Activated T-helper 1 cell treated with Interleukin-2 at 50 U/mL for 16 hours (primary cell): ENCODE measurements at places on chromosomes 4 and X.

DNA sequence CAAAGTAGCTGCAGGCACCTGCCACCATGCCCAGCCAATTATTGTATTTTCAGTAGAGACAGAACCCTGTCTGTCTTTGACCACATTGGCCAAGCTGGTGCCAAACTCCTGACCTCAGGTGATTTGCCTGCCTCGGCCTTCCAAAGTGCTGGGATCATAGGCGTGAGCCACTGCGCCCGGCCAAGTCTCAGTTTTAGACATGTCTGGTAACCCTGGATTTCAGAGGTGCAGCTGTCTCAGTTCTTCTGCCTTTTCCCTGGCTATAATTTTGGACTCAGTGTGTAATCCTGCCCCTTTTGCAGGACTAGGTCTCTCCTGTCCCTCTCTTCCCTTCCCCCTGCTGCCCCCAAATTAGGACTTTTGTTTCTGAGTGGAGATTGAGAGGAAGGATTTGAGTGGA lies 46.6 kb downstream of the FAM193A start:
- DNase-seq = no peak

GRCh38 chrX:141279476-141279875 lies 37.2 kb upstream of the SPANXC start:
- DNase-seq = no peak

DNA sequence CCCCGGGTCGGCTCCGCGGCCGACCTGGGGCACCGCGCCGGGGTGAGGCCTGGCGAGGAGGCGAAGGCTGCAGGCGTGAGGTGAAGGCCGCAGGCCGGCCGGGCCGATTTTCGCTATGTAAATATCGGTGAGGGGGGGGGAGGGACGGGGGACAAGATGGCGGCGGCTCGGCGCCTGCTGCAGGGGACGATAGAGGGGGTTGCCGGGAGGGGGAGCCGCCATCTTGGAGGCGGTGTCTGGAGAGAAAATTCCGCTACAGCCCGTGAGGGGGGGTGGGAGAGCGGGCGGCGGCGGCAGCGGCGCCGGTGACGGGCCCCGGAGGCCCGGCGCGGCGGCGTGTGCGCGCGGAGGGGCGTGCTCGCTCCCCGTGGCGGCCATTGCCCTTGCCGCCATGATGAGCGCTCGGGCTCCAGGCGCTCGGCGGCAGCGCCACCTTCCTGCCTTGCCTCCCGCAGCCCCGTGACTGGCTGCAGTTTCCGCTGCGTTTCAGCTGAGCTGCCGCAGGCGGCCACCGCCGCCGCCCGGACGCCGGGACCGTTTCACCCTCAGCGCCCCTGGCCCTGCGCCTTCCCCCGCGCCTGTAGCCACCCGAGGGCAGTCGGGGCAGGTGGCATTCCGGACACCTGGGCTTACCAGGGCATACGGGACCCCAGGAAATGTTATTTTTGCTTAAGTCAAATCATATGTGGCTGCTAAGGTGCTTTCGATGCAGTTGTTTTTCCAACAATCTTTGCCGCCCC lies 692 bp downstream of the ZFX start:
- DNase-seq = peak; percentile 86

DNA sequence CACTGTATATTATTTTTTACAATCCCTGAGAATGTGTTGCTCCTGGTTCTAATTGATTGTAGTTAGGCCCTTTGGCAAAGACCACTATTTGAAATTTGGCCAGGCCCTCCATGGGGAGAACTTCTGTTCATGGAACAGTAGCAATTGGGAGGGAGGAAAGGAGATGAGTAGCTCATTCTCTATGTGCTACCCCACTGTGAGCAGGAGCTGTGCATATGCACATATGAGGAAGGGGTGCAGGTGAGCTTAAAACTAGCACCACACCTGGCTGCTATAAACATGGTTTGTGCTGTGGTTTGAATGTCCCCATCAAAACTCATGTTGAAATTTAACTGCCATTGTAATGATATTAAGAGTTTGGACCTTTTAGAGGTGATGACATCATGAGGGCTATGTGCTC lies 1483.2 kb downstream of the PCDH7 start:
- no peak for DNase-seq

- DNase-seq = no peak
These were observed 28.9 kb upstream of the WDR17 start for GRCh38 chr4:176036585-176037205.

DNA sequence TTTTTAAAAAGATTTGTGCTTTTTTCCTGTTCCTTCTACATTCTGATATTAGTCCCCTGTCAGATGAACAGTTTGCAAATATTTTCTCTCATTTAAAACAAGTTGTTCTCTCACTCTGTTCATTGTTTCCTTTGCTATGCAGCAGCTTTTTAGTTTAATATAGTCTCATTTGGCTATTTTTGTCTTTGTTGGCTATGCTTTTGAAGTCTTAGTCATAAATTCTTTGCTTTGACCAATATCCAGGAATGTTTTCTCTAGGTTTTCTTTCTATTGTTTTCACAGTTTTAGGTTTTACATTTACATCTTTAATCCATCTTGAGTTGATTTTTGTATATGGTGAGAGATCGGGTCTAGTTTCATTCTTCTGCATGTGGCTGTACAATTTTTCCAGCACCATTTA lies 136.8 kb downstream of the TET2 start:
- no peak for DNase-seq

GRCh38 chr4:15238720-15239119 lies 189.1 kb upstream of the C1QTNF7 start:
- DNase-seq = no peak

DNA sequence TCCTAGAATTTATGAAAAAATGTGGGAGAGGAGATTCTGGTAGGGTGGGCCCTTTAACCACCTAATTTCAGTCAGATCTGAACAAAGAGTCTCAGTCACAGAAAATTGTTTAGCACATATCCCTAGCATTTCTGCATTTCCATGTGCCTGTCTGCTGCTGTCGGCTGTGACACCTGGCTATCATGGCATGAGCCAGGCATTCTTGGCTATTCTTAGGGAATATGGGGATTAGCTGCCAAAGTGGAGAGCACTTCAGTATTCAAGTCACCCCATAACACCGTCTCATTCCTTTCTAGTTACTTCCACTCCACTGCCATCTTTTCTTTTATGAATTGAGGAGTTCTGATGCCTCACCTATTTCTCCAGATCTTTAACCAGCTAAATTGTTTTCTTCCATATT lies 211.5 kb downstream of the FRAS1 start:
- no peak for DNase-seq

DNA sequence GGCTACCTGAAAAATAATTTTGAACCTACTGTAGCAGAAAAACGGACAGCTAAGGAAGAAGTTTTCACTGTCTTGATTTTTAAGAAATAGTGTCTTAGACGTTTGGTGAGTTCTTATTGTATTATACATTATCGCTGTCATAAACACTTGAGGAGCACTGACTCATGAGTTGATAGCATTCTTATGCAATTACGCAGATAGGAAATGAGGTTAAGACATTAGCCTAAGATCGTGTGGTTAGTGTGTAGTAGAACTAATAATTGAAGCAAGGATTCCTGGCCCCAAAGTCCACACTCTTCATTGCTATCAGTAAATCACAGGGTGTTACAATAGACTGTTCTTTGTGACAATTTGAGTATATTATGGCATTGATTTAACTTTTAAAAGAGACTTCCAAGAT lies 238.1 kb downstream of the ARAP2 start:
- DNase-seq = no peak

DNA sequence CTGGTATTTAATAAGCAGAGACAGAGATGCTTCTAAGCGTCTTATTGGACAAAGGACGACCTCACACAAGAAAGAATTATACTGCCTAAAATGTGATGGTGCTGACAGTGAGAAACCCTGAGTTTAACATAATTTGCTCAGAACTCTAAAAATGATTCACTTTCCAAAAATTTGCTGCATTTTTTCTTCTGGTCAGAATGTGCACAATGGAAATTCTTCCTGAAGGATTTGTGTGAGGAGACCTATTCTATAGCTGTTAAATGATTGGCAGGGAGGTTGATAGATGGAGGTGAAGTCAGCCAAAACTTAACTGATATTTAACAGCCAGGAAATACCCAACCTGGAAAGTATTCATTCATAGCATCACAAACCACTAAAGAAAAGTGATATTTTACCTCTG lies 1.7 kb downstream of the MAGEC3 start:
- DNase-seq = no peak

DNA sequence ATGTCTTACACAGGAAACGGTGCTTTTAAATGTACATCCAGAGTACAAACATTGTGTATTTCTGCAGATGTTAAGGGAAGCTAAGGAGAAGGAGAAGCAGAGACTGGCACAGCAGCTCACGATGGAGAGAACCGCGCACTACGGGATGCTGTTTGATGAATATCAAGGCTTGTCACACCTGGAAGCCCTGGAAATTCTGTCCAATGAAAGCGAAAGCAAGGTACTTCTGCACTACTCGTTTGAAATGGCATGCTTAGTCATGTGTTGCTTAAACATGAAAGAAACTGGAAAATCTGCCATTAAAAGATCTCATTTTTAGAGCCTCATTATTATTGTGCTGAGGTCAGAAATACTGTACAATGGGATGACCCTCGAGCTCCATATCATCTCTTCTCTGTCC lies 47.2 kb downstream of the FAM114A1 start:
- no peak for DNase-seq

- no peak for DNase-seq
These were observed 309.4 kb downstream of the PPP3CA start for GRCh38 chr4:101037938-101038413.

GRCh38 chr4:8024073-8024786 lies 84.6 kb upstream of the AFAP1 start:
- no peak for DNase-seq

DNA sequence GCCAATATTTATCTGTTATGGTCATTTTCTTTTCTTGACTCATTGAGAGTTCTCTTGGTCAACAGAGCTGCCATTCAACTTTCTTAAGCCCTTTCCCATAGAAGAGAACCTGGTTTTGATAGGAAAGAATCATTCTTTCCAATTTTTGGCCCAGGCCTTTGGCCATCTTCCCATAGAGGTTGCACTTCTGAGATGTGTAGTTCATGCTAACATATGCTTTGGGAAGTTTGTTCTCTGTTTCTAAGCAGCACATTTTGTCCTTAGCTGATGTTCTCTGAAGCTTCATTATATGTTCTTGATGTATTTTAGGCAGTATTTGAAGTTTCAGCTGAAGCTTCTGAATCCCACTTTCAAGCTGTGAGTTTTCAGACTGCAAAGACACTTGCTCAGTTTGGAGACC lies 161.1 kb downstream of the VEGFC start:
- no peak for DNase-seq

DNA sequence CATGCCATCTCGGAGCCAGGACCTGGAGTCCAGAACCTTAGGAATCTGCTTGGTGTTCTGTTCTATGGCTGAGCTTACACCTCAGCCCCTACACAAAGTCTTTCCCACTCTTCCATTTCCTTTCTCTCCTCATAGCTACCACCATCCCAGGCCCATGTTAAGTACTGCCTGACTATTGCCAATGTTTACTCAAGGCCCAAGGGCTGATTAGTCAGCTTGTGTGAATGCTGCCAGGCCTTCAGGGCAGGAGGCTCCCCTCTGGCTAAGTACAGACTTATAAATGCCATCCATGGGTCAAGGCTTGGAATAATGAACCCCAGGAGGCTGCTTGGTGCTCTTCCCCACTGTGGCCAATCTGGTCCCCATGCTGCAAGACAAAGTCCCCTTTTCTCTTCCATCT lies 411.6 kb upstream of the MAGEB18 start:
- no peak for DNase-seq

DNA sequence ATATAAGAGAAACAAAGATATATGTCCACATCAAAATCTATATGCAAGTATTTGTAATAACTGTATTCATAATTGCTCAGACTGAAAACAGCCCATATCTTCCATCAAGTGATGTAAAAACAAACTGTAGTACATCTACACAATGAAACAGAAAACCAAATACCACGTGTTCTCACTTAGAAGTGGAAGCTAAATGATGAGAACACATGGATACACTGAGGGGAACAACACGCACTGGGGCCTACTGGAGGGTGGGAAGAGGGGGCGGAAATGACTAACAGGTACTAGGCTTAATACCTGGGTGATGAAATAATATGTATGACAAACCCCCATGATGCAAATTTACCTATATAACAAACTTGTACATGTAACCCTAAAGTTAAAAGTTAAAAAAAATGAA lies 42.7 kb downstream of the UBA6 start:
- DNase-seq = no peak

GRCh38 chr4:159606835-159607234 lies 504.0 kb downstream of the RAPGEF2 start:
- DNase-seq = no peak

DNA sequence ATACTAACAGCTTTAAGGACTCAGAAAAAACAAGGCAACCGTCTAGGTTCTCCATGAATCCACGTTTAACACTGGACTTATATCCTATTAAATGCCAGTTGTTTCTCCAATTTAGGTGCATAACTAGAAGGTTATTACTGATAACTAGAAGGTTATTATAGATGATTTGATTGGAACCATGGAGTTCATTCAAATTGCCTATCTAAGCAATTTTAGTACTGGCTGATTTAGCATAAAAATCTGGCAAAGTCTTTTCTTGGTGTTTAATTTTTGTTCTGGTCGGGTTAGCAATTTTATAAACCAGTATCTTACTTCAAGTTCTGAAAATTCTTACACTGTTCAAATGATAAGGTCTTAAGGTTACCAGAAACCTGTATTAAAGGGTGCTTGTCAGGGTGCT lies 672.8 kb upstream of the GNPDA2 start:
- DNase-seq = no peak

- no peak for DNase-seq
These were observed 17.2 kb downstream of the HMGB2 start for GRCh38 chr4:173317004-173317403.

DNA sequence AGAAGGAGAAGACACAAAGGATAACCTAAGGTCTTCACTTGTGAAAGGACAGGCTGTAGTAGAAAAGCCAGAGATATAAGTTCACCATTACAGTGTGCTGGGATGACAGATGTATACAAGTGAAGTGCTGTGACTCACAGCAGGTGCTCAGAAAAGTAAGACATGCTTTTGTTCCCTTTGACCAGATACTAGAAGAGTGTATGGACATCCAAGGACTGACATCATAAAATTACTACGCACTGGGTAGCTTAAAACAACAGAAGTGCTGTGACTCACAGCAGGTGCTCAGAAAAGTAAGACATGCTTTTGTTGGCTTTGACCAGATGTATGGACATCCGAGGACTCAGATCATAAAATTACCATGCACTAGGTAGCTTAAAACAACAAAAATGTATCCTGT lies 61.6 kb upstream of the BTC start:
- DNase-seq = no peak

- DNase-seq = no peak
These were observed 56.0 kb upstream of the BMPR1B start for GRCh38 chr4:94701631-94702300.

DNA sequence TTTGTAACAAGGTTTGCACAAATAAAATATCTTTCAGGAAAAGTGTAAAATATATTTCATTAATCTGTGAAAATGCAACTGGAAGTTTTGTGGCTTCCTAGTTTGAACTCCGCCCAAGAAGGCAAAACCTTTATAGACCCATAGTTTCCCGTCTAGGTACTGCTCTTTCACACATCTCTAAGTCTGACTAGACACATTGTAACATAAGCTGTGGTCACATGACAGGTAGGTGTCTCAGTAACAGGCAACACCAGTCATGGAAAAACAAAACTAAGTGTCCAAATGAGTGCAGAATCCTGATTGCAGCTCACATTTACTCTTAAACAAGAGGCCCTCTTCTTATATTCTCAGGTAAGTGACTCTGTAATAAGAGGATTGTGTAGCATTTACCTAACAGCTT lies 55.6 kb downstream of the SNCA start:
- no peak for DNase-seq
